Hepatic stellate cell (primary cell): ENCODE measurements at places on chromosomes 4 and X.
A peak's percentile ranks its signal among the peaks of the same experiment; 100 is the strongest.

DNA sequence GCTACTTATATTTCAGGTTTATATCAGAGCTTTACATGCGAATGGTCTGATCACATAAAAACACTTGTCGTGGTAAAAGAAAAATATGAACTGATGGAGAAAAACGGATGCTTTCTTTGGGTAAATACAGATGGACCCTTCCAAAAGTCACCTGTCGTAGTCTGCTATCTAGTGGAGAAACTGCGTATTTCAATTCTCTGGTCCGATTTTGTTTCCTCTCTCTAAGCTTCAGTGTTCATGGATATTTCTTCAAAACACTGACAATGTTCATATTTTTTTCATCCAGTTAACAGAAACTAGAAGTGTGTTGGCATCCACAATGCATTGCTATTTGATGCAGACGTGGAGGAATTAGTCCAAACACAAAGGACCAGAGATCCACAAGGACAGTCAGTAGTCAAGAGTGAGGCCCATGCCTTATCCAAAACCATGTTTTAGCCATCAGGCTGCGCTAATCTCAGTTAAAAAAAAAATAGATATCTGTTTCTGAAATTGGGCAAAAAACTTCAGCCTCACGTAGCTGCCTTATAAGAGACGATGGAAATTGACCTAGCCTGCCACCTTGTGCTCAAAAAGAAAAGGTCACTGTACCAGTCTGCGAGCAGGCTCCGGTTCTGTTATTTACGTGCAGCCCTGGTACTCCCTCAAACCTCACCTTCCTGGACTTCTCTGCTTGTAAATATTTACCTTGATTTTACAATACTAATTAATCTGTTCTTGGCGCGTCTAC is 16.0 kb downstream of the MEPE start:
- DNase-seq = peak; percentile 42

DNA sequence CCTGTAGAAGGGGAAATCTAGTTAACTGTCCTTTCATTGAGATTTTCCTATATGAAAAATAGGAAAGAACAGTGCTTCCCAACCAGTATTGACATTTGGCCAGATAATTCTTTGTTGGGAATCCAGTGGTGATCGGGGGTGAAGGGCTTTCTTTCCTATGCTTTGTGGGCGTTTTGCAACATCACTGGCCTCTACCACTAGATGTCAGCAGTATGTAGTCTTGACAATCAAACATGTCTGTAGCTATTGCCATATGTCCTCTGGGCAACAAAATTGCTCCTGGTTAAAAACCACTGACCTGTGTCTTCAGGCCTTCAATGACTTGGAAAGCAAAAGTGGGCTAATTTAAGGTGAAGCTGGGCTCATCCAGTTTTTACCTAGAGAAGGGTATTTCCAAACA is 658.5 kb downstream of the DACH2 start:
- no peak for DNase-seq

DNA sequence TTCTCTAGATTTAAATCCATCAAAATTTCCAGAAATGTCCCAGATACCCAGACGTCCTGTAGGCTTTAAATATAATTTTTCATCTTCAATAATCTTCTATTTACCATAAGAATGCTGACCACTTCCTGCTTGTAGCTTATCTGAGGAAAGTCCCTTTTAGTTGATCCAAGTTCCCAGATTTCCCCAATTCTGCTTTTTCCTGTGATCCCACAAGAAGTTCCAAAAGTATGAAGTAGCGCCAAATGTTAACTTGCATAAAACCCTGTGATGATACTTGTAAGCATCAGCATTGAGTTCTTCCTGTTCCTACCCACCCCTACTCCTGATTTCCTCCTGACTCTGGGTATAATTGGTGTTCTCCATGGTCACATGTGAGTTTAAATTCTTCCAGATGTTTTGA is 10.6 kb upstream of the TLR8 start:
- no peak for DNase-seq

DNA sequence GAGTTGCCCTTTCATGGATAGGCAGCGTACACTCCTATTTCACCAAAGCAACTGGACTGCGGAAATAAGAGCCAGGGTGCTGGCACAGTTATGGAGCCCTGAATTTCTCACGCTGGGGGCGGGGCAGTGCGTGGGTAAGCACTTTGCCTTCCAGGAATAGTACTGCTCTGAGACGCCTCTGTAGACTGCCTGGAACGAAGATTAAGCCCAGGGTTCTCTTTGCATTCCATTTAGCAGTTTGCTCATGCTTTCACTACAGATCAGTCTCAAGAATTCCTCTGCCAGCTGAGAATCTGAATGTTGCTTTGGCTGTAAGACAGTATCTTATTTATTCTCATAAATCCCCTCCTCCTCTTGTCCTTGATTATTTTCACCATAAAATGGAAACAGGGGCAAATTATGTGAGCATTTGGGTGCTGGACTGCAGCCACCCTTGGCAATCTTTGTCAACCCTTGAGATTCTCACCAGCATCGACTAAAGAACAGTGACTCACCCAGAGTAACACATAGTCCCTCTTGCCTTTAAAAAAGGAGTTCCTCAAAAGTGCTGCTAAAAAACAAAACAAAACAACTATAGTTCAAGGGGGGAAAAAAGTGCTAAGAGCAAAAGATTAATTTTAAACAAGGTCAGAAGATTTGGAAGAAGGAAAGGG is 88.9 kb upstream of the CITED1 start:
- peak; percentile 5 for DNase-seq

DNA sequence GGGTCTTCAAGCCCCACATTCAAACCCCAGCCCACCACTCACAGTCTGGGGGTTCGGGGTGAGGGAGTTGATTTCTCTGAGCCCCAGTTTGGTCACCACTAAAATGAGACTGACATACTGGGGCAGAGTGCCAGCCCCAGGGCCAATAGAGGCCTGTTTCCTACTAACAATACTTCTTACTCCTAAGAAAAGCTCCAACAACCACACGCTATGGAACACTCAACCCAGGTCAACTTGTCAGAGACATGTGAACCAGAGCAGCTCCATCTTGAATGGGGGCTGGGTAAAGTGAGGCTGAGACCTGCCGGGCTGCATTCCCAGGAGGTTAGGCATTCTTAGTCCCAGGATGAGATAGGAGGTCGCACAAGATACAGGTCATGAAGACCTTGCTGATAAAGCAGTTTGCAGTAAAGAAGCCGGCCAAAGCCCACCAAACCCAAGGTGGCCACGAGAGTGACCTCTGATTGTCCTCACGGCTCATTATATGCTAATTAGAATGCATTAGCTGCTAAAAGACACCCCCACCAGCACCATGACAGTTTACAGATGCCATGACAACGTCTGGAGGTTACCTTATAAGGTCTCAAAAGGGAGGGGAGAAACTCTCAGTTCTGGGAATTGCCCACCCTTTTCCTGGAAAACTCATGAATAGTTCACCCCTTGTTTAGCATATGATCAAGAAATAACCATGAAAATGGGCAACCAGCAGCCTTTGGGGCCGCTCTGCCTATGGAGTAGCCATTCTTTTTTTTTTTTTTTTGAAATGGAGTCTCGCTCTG is 26.6 kb upstream of the HTRA3 start:
- DNase-seq = no peak

GRCh38 chr4:7366180-7366945 is 68.4 kb downstream of the PSAPL1 start:
- DNase-seq = no peak

- no peak for DNase-seq
Observed at GRCh38 chr4:170476351-170476750, 386.6 kb upstream of the AADAT start.

DNA sequence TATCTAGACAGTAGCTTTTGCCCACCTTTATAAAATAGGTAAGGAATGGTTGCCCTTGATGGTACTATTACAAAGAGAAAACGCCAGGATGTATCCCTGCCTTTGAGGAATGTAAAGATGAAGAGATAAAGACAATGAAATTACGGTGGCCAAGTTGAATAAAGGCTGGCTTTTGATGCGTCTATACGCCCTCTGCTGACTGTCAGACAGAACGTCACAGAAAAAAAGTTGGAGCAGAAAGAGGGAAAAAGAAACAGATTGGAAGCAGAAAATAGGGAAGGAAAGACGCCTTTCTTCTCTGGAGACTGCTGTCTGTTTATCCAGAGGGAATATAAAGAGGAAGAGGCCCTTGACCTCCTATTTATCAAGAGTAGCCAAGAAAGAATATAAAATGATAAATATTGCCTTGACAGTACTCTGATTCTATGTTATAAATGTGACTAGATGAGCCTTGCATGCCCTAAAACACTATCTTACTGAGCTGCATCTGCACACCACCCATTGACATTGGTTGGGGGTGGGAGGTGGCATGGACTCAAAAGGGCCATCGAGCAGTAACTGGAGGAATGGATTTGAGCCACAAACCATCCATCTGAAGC is 30.6 kb downstream of the PCDH19 start:
- no peak for DNase-seq

DNA sequence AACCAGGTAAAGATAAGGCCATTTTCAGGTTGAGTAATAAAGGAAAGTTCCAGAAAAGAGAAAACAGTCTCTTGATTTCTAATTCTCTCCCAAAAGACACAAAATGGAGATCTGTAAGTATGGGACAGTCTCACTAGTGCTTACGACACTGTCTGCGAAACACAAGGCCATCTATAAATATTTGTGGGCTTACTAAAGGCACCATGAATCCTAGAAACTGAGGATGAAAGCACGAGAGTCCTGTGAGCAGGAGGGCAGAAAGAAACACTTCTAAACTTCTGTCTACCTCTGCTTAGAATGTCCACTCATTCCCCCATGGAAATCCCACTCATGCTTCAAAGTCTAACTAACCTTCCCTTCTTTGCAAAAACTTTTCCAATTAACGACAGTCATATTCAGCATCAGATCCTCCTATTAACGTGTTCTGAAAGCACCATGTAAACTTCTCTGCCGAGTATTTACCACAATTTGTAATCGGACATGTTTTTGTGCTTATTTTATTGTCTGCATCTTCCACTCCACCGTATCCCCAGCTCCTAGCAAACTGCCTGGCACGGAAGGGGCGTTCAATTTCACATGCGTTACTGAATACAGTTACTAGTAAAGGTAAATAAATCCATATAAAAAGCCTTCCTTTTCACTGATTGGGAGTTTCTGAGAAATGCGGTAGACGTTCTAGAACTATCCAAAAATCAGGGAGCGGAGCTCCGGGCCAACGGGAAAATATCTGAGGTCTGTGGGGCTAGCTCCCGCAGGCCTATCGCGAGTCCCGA is 665 bp downstream of the PSMD10 start:
- DNase-seq = no peak

- DNase-seq = no peak
Observed at GRCh38 chrX:139475432-139475831, 55.1 kb upstream of the F9 start.

GRCh38 chrX:54509400-54509799 is 13.4 kb upstream of the FGD1 start:
- DNase-seq = no peak

- peak; percentile 14 for DNase-seq
Observed at GRCh38 chr4:123299212-123299691, 97.3 kb upstream of the SPRY1 start.

- DNase-seq = no peak
Observed at GRCh38 chrX:77450996-77451395, 3.8 kb downstream of the FGF16 start.

DNA sequence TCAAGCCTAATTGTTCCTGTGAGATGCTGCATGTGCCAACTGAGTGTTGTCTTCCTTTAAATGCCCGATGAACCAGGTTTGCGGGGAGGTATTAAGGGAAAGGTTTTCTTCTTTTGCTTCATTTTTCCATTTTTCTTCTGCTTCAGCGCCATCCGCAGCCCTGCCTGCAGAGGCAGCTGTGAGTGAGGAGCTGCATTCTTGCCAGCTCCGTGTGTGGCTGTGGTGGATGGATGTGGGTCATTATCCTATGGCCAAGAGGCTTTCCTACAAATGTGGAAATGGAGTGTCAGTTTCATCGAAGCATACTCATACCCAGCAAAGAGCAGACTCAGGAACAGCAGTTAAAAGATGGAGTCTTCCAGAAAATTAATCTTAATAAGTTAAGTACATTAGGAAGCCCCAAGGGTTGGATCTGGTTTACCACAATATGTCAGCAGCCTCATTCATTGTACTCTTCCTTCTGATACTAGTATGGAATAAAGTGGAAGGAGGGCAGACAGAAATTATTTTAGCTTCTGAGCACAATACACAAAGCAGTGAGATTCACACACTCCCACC is 37.6 kb downstream of the TNIP3 start:
- no peak for DNase-seq

DNA sequence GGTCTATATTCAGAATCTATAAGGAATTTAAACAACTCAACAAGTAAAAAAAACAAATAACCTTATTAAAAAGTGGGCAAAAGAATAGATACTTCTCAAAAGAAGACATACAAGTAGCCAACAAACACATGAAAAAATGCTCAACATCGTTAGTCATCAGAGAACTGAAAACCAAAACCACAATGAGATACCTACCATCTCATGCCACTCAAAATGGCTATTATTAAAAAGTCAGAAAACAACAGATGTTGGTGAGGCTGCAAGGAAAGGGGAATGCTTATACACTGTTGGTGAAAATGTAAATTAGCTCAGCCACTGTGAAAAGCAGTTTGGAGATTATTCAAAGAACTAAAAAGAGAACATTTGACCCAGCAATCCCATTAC is 201.6 kb downstream of the QDPR start:
- DNase-seq = no peak

DNA sequence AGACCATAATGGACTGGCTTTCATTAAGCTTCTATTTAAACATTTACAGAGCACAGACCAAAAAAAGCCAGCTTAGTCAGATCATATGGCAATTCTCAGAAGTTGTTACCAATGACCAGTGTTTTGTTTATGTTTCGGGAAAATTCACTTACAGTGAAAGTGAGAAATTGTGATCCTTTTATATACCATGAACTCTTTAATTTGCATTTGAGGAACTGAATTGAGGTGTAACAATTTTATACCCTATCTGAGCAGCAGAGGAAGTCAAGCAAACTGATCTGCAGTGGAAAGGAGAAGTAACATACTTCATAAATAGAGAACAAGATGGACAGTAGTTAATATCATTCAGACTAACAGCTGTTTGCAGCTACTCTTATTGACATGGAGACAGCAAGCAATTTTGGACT is 97.1 kb downstream of the TMA16 start:
- DNase-seq = no peak

- DNase-seq = no peak
Observed at GRCh38 chr4:85669204-85669603, 194.3 kb downstream of the ARHGAP24 start.
